NCI-H69 (cell line): ENCODE measurements at places on chromosomes 7 and 10.
A peak's percentile ranks its signal among the peaks of the same experiment; 100 is the strongest.

DNA sequence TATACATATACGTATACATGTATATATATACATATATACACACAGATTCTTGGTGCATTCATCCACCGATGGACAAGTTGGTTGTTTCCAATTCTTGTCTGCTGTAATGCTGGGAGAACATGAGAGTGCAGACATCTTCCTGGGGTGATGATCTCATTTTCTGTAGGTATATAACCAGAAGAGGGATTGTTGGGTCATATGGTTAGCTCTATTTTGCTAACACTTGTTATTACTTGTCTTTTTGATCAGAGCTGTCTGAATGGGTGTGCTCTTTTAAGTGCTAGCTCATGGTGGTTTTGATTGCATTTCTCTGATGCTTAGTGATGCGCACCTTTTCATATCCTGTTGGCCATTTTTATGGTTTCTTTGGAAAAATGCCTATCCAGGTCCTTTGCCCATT is 106.4 kb downstream of the TAX1BP1 start:
- no peak for DNase-seq

DNA sequence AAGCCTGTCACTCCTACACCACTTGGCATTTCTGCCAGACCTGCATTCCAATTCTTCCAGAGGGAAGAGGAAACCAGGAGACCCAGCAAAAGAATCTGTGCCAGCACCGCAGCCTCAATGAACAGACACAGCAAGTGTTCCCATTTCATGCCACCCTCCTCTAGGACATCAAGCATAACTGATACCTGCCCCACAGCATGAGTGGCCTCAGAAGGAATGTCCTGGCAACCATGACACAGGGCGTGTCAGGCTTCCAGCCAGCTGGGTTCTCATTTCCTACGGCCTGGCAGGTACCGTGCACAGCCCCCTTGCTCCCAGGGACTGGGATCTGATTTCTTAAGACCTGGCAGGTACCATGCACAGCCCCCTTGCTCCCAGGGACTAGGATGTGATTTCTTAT is 7.8 kb downstream of the MAD1L1 start:
- no peak for DNase-seq

GRCh38 chr7:66043681-66044497 is 31.7 kb upstream of the ASL start:
- peak; percentile 78 for DNase-seq

GRCh38 chr10:123614888-123615287 is 51.3 kb upstream of the GPR26 start:
- DNase-seq, result no peak

DNA sequence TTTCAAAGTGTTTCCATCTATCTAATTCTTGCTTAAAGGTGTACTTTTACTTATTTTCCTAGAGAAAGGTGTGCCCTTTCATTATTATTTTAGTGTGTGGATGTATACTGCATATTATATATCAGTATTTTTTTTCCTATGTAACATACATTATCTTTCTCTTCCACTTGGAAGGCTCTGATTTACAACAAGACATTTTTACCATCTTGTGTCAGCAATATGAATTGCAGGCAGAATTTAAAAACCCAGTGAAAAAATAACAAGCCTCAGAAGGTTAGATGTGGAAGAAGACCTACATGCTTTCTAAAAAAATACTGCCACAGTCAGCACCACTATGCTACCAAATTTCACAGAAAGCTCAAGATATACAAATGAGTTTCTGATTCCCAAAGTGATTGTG is 327.7 kb upstream of the STEAP1 start:
- DNase-seq, result no peak
